Body of pancreas (tissue), 4 donors: ENCODE measurements at places on chromosomes 16 and 17.

DNA sequence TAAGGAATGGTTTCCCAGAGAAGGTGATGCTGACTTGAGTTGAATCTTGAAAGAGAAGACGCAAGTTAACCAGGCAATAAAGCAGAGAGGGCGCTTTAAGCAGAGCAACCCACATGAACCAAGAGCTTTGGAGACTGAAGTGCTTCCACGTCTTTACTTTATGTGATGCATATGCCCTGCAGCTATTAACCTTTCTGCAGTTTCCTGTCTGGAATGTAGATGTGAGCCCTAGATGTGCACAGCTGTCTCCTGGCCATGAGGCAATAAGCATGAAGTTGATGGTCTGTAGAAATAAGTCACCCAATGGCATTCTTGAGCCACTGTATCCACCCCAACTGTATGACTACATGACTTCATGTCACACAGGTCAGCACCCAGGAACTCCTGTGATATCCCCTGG is 5.7 kb upstream of the CHST4 start:
- no peak for DNase-seq

DNA sequence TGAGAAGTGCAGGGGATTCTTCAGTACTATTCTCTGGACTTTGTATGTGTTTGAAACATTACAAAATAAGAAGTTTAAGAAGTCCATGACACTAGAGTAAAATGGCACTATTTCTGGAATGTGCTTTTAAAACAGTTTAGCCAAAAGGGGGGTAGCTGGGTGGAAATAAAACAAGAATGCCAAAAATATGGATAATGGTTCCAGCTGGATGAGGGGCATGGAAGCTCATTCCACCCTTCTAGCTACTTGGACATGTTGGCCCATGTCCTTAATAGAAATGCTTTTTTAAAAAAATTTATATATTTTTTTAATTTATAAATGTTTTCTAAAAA is 13.1 kb downstream of the ZC3H7A start:
- no peak for DNase-seq

DNA sequence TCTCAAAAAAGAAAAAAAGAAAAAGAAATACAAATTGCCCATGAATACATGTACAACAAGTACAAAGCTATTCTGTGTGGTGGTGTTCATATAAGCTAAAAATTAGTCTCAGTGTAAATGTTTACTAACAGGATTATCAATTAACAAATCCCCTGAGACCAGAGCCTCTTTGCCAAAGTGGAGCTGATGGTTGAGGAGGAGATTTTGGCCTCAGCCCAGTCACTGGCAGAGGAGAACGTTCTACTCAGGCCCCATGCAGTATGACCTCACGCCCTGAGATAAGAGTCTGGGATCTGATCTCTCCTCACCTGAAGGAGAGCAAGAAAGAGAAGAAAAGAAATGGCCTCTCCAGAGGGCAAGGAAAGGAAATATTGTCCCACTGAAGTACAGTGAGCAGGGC is 35.5 kb upstream of the NOL11 start:
- peak; percentile 59 for DNase-seq

DNA sequence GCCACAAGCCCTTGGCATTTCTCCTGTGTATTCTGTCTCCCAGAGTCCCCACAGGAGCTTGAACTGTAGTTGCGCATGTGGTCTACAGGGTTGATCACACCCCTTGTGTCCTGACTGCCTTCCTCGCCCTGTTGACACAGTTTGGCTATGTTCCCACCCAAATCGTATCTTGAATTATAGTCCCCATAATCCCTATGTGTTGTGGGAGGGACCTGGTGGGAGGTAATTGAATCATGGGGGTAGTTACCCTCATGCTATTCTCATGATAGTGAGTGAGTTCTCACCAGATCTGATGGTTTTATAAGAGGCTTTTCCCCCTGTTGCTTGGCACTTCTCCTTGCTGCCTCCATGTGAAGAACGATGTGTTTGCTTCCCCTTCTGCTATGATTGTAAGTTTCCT is 21.2 kb downstream of the ADAD2 start:
- no peak for DNase-seq

DNA sequence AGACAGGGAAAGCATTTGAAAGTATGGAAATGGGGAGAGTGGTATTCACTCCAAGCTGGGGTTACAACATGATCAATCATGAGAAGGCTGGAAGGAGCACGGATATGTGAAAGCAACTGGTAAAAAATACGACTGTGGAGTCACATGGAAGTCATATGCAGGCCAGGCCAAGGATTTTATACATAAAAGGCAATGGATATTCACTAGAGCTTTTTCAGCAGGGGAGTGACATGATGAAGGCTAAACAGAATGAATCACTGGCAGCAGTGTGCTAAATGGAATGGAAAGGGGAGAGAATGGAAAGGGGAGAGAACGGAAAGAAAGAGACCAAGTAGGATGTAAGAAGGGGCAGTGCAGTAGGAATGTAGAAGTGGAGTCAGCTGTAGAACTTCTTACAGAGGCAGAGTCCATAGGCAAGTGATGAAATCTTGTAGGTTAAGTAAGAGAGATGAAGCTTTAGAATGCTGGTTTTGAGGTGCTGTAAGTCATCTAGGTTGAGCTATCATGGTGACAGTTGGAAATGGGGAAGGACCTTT is 13.0 kb upstream of the NETO2 start:
- no peak for DNase-seq

DNA sequence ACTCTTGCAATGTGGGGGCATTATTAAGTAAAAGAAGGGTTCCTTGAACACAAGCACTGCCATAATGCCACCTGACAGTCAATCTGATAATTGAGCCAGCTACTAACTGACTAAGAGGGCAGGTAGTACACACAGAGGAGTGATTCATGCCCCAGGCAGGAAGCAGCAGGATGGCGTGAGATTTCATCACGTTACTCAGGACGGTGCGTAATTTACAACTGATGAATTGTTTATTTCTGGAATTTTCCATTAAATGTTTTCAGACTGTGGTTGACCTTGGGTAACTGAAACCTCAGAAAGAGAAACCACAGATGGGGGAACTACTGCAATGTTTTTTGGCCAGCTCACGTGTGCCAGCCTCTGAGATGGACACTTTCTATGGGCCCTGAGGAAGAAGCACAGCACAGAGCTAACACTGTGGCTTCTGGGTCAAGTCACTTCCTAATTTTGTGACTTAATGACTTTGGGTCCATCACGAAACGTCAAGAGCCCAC is 46.7 kb downstream of the C17orf67 start:
- DNase-seq = no peak

GRCh38 chr16:19748389-19749168 is 30.5 kb downstream of the IQCK start:
- no peak for DNase-seq

DNA sequence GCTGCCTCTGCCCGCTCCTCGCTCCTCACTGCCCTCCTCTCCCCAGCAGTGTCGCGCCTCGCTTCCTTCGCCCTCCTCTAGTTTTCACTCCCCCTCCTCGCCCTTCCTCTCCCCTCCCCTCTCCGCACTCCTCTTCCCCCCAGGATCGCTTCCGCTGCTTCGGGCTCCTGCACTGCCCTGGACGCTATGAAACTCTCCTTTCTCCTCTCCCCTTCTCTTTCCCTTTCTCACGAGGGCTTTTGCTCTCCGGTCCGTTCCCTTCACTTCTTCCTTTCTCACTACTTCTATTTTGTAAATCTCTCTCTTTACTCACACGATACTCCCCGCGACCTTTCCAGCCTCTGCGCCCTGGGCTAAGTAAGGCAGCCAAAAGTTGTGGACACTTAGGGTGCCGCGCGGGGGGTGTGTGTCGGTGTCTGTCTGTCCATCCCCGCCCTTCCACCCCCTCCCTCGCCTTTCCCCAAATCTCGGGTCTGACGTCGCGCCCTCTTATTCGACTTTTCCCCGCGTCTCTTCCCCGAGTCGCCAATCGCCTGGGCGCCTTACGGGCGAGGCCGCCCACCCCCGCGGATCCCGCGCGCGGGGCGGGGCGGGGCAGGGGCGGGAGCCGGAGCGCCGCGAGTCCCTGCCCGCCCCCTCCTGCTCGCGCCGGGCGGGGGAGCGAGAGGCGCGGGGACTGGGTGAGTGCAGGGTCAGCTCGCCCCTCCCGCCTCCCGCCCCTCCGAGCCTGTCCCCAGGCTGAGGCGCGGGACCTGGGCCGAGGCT is at the start of gene IRX3:
Gene IRX3, minus strand, starts transcription at position 422 of the 765 bp plus-strand sequence. CDS start 737 bp downstream, outside the sequence.
- peak; percentile 61 for DNase-seq

DNA sequence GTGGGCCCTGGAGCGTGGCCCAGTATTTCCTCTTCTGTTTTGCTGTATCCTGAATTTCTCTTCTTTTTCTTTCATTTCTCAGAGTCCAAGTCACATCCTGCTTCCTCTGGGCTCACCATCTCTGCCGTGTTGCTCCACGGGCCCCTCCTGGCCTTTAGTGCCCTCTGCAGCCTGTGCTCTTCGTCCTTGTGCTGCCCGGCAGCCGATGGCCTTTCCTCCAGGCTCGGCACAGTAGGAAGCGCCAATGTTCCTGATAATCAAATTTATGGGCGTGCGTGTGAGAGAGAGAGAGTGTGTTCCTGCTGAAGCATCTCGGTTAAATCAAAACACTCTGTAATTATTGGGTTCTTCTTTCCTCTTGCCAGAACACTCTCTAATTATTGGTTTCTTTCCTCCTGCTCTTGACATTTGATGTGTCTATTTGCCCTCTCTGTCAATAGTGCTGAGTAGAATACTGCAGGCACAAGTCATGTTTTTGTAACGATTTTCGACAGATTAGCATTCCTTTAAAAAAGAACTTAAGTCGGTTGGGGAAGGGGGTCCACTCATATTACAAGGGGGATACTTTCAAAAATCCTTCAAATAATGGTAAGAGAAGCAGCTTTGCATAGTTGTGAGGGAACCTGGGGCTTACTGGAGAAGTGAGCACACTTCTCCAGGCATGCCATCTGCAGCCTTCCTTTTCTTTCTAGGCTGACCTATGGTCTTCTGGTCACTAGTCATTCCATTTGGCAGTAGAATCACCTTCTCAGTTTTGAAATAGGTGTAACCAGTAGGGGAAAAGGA is 126.6 kb downstream of the RPTOR start:
- no peak for DNase-seq

GRCh38 chr17:7080456-7081041 is 498 bp upstream of the CLEC10A start:
- peak; percentile 18 for DNase-seq

DNA sequence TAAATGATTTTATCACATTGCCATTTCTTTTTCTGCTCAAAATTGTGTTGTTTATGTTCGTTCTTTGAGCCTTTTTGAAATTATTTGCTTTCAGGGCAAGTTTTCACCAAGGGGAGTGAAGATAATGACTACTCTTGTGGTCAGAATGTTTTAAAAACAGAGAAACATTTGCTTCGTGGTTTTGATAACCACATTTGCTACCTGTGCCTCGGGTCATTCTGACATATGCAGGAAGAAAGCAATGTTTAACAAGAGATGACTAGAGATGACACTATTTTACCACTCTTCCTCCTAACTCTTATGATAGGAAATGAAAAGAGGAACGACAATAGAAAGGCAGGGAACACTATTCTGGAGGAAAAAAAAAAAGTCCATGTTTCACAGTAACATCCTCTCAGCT is 1496.5 kb upstream of the GOT2 start:
- no peak for DNase-seq

DNA sequence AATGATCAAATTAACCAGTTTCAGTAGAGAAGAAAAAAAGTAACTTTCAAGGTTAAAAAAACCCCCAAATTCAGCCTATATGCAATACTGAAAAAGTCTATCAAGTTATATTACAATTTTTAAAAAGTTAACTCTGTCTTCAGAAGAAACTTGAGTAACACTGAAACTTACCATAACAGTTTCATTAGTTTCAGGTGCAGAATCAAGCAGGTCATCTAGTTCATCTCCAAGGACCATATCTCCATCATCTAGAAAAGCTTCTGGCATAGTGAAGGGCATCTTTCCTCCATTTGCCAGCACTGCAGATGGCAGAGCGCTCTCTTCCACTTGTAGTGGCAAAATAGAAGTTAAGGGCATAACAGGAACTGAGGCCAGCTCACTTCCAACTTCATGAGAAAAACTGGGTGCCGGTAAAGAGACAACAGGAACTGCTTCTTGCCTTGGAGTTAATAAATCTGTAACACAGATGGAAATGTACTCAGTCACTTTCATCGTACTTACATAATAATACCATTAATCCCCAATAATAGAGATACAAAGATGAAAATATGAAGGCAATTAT is 22.9 kb downstream of the ZC3H7A start:
- DNase-seq = no peak

DNA sequence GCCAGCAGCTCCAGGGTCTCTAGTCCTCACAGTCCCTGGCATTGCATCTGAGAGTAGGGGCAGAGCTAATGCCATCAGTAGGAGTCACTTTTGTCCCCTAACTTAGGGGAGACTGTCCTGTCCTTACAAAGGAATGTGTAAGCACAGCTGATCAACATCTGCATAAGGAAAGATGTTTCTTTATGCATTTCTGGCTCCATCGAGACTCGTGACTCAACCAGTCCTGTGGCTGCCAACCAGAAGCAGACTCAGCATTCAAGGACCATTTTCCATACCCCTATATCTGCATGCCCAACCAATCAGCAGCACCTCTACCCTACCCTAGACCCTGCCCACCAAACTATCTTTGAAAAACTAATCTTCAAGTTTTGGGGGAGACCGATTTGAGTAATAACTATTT is 8.2 kb upstream of the MPP2 start:
- DNase-seq = no peak

GRCh38 chr17:77178050-77178449 is 37.3 kb downstream of the SEC14L1 start:
- DNase-seq = no peak

DNA sequence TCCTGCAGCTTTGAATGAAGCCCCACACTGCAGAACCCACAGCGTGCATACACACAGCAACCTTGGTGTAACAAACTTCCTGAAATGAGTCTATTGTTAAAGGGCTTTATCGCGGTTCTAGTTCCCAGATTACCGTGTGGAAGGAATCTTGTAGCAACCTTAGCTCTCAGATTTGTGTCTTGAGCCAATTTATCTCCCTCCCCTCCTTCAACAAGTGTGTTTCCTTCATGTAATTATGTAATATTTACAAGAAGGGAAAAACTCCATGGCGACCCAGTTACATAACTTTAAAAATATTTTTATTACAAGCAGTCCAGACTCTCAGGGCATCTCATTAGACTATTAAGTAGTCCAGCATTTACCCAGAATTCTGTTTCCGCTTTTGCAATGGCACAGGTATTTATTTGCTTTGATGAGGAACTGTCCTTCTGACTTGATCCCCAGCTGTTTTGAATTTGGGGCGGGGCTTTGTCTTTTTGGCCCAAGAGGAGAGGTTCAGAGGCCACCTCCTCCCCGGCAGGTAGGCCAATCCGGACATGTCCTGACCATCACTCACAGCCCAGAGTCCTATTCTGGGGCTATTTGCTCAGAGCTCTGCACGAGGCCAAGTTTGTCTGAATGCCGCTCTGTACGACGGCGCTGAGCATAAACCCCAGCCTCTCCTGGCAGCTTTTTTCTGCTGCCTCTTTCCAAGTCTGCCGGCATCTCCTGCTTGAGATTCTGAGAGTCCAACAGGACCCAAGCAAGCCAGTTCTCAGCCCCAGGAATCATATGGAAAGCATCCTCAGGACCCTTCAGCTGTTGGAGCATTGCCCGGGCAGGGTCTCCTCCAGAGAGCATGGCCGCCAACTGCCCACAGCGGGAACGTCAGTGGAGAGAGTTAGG is 35.6 kb downstream of the CLEC16A start:
- DNase-seq = no peak

GRCh38 chr16:68093816-68094613 is 8.8 kb downstream of the NFATC3 start:
- no peak for DNase-seq

- DNase-seq = peak; percentile 64
Observed at GRCh38 chr16:84976644-84977400, 34.5 kb downstream of the ZDHHC7 start.

- no peak for DNase-seq
Observed at GRCh38 chr16:72021043-72021442, 12.5 kb downstream of the DHODH start.
